ENCODE measurements at places on chromosomes 11 and 22. TPM values are rescaled to one million over a fixed set of nuclear protein-coding genes. Genes with fewer than 3 reads are reported as not detected.

CRYBB3 gene
- total RNA-seq = not detected

NTM gene
- not detected for total RNA-seq

TUT1 gene
- 13.6 TPM for total RNA-seq

SCARF2 gene
- total RNA-seq = 1.1 TPM

TMPRSS6 gene
- not detected for total RNA-seq

KLHL35 gene
- 0.63 TPM for total RNA-seq

CD3E gene
- total RNA-seq = not detected

SCGB1D2 gene
- 0.48 TPM for total RNA-seq

MS4A14 gene
- not detected for total RNA-seq

GAL gene
- total RNA-seq = 18.4 TPM

DLG2 gene
- 0.16 TPM for total RNA-seq

PRODH gene
- total RNA-seq = 1.4 TPM

ST14 gene
- 0.10 TPM for total RNA-seq

RFPL3 gene
- not detected for total RNA-seq

SLC25A18 gene
- total RNA-seq = 0.45 TPM

ALG12 gene
- total RNA-seq = 6.0 TPM

TMA7B gene
- total RNA-seq = not detected

CSNK2A3 gene
- 1.9 TPM for total RNA-seq

NXPE1 gene
- not detected for total RNA-seq

LRRC4C gene
- total RNA-seq = not detected

AIP gene
- 47.3 TPM for total RNA-seq

APOA4 gene
- total RNA-seq = not detected

KRTAP5-11 gene
- not detected for total RNA-seq

C1QTNF4 gene
- total RNA-seq = not detected

DCHS1 gene
- 0.07 TPM for total RNA-seq

ACR gene
- total RNA-seq = not detected

ARRB1 gene
- 12.6 TPM for total RNA-seq

THRSP gene
- total RNA-seq = not detected

PSMA1 gene
- 178 TPM for total RNA-seq

OR4D10 gene
- total RNA-seq = not detected

SLC22A12 gene
- total RNA-seq = not detected

TRIM5 gene
- 8.7 TPM for total RNA-seq

FOLR3 gene
- not detected for total RNA-seq

MS4A3 gene
- total RNA-seq = not detected

P2RY2 gene
- 11.3 TPM for total RNA-seq

RASSF10 gene
- 2.1 TPM for total RNA-seq

PGA3 gene
- not detected for total RNA-seq

OR51F2 gene
- not detected for total RNA-seq

FAM83F gene
- not detected for total RNA-seq

APOC3 gene
- not detected for total RNA-seq

C2CD3 gene
- 16.9 TPM for total RNA-seq

CHRNA10 gene
- total RNA-seq = 1.5 TPM

Measured in A549 treated with Mapracorat at 1 μM for 4 hours (cell line).